ENCODE measurements at places on chromosomes 11 and 22.

DNA sequence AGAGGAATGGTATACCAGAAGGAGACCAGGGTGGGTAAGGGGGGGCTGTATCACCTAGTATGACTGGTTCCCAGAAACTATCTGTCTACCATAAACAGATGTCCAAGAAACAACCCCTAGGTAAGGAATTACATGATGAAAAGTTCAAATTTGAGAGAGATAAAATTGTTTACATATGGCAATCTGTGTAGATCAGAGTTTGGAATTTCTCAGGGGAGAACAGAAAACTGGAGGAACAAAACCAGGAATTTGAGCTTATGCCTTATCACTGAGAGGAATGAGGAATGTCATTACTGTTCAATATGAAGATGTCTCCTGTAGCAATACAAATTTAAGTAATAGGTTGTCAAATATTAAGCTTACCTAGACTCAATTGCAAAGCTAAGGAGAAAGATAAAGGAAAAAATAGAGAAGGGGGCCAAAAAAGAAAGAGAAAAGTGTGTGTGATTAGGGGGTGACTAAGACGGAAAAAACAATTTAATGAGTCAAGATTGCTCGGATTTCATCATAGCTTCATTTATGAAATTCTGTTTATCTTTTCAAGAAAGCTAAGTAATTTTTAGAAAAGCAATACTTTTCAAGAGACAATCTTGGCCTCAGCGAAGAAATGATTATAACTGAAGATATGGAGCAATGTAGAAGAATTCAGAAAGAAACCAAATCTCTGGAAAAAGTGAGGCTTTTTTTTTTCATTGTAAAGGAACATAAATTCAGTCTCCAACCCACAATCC is 117.8 kb downstream of the APOL5 start:
- no peak for DNase-seq

- no peak for DNase-seq
Observed at GRCh38 chr11:60127311-60127811, 38.9 kb downstream of the MS4A2 start.

DNA sequence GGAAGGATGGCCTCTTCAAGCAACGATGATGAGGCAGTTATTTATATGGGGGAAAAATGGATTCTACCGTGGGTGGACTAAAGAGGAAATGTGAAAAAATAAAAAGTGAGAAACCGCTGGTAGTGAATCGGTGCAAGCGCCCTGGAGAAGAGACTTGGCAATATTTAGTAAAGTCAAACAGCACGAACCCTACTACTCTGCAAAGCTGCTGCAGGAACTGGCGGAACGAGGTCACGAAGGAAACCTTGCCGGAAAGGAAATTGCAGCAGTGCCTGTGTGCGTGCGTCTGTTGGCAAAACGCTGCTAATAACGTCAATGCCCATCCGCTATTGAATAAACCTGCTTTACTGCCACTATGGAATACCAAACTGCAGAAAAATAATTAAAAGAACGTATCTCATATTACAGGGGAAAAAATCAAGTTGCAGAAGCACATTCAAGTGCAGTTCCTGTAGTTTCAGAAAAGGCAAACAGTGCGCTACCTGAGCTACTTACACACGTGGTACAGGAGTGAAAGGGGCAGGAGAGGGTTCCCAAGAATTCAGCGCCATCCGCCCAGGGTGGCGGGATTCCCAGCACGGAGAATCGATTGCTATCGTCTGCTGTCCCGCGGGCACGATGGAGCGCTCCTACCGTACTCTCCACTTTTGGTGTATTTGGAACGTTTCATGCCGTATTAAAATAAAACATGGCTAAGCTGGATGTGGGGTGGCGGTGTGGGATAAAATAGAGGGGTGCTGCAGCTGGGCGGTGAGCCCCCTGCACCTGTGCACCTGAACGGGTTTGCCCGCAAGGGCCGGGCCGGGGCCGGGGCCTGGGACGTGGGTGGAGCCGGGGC is 585 bp upstream of the NADSYN1 start:
- DNase-seq, result no peak

DNA sequence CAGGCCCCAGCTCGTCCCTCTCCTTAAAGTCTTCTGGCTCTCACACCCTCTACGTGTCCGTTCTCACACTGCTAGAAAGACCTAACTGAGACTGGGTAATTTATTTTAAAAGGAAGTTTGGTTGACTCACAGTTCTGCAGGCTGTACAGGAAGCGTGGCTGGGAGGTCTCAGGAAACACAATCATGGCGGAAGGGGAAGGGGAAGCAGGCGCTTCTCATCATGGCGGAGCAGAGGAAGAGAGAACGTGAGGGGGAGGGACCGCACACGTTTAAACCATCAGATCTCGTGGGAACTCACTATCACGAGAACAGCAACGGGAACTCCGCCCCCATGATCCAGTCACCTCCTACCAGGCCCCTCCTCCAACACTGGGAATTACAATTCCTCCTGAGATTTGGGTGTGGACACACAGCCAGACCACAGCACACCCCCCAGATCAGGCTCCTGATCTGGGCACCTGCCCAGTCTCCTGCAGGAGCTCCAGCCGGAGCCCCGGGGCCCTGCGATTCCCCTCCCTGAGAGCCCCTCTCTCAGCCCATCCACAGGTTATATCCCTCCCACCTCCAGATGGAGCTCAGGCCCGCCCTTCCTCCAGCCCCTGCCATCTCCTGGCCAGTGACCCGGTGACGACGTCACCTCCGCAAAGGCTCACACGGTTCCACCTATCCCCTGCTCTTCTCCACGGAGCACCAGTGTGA is 170.2 kb downstream of the BRD1 start:
- DNase-seq, result peak; percentile 75

DNA sequence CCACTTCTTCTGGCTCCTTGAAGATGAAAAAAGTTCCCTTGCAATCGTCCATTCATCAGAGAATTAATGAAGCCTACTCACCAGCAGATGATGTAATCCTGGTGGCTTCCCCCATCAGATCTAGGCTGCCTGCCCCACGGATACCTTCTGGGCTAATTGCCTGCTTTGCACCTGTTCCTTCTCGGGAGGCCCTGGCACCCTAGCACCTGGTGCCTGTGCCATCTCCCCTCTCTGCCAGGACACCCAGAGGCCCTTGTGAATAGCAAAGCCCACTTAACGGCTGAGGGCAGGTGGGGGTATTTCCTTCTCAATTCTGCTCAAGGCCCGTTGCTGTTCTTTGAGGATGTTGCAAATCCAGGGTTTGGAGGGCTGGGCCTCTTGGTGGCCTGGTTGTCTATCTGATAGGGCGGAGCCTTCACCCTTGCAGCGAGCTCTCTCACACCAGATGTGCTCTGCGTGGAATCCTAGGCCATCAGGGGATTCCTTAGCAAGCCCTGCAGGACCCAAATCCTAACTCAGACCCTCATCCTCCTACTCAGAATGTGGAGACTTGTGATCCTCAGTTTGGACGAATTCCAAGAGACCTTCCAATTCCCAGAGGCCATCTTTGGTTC is at the start of gene LMO2:
LMO2 (minus strand) TSS at position 363 of the 614 bp plus-strand sequence. CDS start 22,360 bp downstream, outside the sequence.
- DNase-seq, result no peak

DNA sequence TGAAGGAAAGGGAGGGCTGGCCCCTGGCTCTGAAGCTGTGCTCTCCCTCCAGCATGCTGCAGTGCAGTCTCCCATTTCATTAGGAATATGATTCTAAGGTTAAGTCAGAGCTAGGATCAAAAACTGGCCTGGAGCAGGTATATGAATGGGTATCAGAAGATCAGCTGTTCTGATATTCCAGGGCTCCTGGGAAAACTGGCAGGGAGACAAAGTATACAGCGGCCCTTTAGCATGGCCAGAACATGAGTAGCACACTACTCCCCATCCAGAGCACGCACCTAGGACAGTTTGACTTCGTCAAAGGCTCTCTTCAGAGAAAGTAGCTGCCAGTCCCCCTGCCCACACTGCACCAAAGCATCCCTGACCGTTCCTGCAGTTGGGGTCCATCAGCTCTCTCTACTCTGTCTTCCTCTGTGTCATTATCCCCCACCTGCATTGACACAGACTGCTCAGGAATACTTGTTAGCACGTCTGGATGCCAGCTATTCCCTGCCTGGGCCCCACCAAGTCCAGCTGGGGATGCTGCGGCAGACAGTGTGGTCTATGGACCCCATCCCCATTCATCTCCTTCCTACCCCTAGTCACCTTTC is 4.0 kb upstream of the FCHSD2 start:
- no peak for DNase-seq

GRCh38 chr22:35155403-35156025 is 89.6 kb downstream of the ISX start:
- no peak for DNase-seq

All from stimulated activated CD4-positive, alpha-beta T cell treated with anti-CD3 and anti-CD28 coated beads, Interleukin-2, amount 100 ng/mL, for 48 hours (primary cell).